Muscle of leg (tissue), 16 donors: ENCODE measurements at places on chromosomes 6 and 20.

DNA sequence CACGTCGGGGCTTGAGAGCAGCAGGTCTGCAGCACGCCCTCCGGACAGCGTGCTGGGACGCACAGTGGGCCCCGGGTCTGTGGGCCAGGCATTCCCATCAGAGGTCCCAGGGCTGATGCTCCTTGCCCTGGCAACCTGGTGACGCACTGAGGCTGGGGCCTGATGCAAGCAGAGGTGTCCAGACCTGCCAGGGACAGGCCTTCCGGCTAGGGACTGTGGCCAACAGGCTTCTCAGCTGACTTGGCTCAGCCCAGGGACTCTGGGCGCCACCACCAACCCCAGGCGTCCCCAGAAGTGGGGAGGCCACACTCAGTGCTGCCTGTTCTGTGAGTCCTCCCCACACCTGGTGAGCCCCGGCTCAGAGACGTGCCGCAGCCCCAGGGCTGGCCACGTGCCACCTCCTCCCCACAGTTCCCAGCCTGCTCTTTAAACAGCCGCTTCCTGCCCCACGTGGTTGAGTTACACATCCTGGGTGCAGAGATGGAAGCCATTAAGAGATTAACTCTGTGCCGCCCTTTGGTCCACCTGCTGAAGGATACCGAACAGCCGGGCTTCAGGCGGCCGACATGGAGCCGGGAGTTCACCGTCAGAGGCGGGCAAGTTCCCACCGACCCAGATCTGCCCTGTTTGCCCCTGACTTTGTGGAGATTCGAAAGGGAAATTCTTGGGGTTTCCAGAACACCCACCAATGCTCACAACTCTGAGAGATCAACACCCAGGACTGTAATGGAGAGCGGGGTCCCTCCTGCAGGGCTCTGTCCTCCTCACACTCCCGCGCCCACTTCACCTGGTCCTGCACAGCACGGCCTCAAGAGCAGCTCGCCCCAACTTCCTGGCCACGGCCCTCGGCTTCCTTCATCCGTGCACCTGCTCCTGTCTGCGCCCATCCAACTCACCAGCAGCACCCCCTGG lies 37.6 kb upstream of the ZBP1 start:
- no peak overlapping the region for H3K27ac ChIP-seq
- H3K4me1 ChIP-seq, result peaks cover 20% of the 10 kb centered on the region
- peak; percentile 25 for DNase-seq
- no peak overlapping the region for H3K4me3 ChIP-seq
- peaks cover 35% of the 10 kb centered on the region for H3K36me3 ChIP-seq
- no peaks in the 10 kb centered on the region for H3K27me3 ChIP-seq

DNA sequence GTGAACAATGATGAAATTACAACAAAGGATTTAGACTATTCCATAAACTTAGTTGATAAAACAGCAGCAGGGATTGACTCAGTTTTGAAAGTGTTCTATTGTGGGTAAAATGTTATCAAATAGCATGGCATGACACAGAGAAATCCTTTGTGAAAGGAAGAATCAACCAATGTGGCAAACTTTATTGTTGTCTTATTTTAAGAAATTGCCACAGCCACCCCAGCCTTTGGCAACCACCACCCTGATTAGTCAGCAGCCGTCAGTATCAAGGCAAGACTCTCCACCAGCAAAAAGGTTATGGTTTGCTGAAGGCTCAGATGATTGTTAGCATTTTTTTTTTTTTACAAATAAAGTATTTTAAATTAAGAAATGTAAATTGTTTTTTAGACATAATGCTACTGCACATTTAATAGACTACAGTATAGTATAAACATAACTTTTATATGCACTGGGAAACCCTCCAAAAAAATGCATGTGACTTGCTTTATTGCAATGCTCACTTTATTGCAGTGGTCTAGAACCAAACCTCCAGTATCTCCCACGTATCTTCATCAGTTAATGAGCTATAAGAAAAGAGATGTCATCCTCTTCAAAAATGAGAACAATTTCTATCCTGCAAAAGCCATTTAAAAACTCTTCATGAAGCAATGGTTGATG lies 162.7 kb downstream of the SOBP start:
- H3K4me1 ChIP-seq, result peaks cover 29% of the 10 kb centered on the region
- no peaks in the 10 kb centered on the region for H3K27me3 ChIP-seq
- H3K27ac ChIP-seq, result no peak overlapping the region
- no peak for DNase-seq

DNA sequence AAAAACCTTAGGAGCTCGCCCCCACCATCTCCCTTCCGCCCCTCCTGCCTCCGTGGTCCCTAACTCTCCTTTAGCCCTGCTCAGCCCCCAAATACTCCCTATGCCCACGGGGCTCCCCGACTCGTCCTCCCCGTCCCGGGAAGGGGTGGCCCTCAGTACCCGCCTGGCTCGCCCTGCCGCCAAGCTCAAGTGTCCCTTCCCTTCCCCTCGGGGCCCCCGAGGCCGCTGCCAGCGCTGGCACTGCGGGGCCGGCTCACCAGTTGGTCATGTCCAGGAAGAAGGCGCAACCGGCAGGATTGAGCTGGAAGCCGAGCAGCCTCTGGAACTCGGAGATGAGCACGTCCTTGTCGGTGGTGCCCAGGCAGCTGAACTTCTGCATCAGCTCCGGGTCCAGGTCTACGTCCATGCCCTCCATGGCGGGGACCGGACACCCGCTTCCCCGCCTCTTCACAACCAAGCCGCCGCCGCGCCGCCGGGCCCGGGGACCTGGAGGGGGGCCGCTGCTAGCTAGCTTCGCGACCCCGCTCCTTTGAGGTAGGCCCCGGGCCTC lies 303 bp downstream of the ILRUN start:
- peak overlapping the region; percentile 95 for H3K4me3 ChIP-seq
- no peaks in the 10 kb centered on the region for H3K27me3 ChIP-seq
- peak overlapping the region; percentile 85 for H3K27ac ChIP-seq
- H3K36me3 ChIP-seq, result no peaks in the 10 kb centered on the region
- H3K4me1 ChIP-seq, result peaks cover 17% of the 10 kb centered on the region
- DNase-seq, result peak; percentile 63

GRCh38 chr20:15059438-15059837 lies 722.0 kb upstream of the FLRT3 start:
- H3K4me3 ChIP-seq, result no peak overlapping the region
- H3K27me3 ChIP-seq, result no peaks in the 10 kb centered on the region
- DNase-seq, result peak; percentile 92
- H3K4me1 ChIP-seq, result peaks cover 4% of the 10 kb centered on the region
- H3K36me3 ChIP-seq, result no peaks in the 10 kb centered on the region
- H3K27ac ChIP-seq, result no peak overlapping the region

DNA sequence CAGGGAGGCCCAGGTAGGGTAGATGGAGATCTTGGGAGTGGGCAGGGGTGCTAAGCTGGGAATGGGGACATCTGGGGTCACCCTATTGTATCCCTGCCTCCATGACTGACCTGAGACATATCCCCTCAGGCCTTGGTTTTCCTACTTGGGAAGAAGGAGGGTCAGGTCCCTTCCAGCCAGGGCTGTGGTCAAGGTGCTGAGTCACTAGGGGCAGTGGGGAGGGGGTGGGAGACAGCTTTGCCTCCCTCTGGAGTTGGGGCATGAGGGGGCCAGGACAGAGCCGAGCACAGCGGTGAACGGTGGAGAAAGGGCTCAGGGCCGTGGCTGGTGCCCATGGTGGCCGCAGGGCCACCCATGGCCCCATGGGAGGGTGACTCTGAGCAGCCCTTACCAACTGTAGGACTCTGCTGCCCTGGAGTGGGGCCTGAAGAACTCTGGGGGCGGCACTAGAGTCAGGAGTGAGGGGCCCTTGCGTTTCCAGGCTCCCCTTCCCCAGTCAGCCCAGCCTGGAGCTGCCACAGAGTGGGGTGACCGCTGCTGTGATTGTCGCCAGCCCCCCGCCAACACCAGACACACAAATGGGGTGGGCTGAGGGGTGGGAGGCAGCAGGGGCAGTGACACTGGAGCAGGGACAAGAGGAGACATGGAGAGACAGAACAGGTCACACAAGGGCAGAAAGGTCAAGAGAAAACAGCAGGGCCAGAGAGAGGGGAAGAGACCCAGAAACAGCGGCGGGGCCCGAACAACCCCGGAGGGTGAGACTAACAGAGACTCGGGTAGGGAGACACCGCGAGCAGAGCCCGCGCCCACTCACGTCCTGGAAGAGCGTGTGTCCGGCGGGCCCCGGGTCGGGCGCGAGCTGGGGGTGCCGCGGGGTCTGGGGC lies 576 bp downstream of the NECAB3 start:
- peak overlapping the region; percentile 71 for H3K4me3 ChIP-seq
- H3K4me1 ChIP-seq, result peaks cover 67% of the 10 kb centered on the region
- peak overlapping the region; percentile 25 for H3K27ac ChIP-seq
- peaks cover 34% of the 10 kb centered on the region for H3K36me3 ChIP-seq
- H3K27me3 ChIP-seq, result no peaks in the 10 kb centered on the region

DNA sequence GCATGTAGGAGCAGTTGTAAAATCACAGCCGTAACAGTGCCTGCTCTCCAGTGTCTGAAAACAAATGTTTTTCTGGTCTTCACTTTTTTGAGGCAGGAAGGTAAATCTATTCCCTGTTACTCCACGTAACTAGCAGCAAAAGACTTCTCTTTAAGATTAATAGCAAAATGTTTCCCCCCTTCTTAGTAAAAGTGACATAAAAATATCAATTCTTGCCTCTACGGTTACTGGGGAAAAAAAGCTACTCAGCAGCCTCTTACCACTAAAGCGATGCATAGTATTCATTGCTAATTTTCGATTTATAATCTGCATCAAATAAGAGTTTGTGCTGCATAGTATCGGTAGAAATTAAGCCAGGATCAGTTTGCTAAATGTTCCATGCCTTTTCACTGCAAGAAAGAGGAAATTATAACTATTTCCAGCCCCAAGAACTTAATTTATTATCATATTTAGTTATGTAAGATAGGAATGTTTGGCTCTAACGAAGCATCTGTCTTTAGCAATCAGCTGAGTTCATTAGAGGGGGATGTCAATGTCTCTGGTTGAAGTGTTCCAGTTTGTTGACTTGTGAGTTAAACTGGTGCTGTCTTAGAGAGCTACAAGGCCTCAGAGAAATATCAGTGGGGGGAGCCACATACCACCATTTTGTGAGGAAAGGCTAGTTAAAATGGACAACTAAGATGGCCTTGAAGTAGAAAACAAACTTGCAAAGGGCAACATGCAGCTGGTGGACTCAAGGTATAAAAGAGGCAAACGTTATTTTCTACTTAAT lies 617 bp upstream of the TSPYL1 start:
- peaks cover 25% of the 10 kb centered on the region for H3K4me1 ChIP-seq
- H3K36me3 ChIP-seq, result peaks cover 9% of the 10 kb centered on the region
- peak; percentile 20 for DNase-seq

- no peaks in the 10 kb centered on the region for H3K27me3 ChIP-seq
- H3K4me1 ChIP-seq, result no peaks in the 10 kb centered on the region
- no peaks in the 10 kb centered on the region for H3K36me3 ChIP-seq
- DNase-seq, result no peak
- H3K27ac ChIP-seq, result no peak overlapping the region
- H3K4me3 ChIP-seq, result no peak overlapping the region
Measured at GRCh38 chr6:63066055-63066704, 145.1 kb upstream of the FKBP1C start.

DNA sequence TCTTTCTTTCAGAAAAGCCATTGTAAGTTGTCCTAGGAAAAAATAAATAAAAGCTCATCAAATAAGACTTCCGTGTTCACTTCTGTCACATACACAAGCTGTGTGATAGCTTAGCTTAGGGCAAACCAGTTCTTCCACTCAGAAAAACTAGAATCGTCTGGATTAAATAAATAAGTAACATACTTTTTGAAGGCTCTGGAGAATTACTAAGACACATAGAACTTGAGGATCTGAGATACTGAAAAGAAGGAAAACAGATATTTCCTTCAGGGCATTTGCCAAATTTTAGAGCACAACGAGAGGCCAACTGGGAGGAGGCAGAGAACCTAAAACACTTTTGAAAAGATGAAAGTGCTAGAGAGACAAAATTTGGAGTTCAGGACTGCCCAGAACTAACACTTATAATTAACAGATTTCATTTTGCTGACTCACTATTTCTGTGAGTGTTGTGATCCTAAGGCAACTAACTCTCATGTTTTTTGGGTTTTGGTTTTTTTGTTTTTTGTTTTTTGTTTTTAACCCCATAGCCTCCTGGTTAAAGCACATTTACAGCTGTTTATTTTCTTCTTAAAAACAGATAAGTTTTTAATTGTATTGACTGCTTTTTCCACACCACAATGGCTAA lies 38.7 kb upstream of the THEMIS start:
- no peaks in the 10 kb centered on the region for H3K4me1 ChIP-seq
- peak; percentile 38 for DNase-seq
- no peak overlapping the region for H3K4me3 ChIP-seq
- H3K27ac ChIP-seq, result no peak overlapping the region
- no peaks in the 10 kb centered on the region for H3K36me3 ChIP-seq

GRCh38 chr6:33497157-33497556 lies 42.8 kb downstream of the ZBTB9 start:
- H3K36me3 ChIP-seq, result no peaks in the 10 kb centered on the region
- H3K27ac ChIP-seq, result no peak overlapping the region
- H3K27me3 ChIP-seq, result no peaks in the 10 kb centered on the region
- no peaks in the 10 kb centered on the region for H3K4me1 ChIP-seq

DNA sequence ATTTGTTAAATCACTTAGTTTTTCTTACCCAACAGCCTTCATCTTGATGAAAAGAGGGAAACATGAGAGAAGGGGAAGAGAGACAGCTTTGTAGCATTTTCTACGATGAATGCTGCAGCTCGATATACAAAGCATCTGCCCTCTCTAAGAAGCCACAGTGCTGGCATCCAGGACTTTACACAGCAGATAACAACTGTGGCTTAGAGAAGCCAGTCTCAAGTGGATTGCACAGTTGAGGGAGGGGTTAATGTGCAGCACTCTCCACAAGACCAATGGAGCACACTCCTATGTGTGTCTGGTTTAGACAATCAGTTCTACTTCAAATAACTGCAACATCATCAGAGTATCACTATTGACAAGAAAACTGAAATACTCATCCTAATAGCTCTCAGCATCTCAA lies 5.8 kb downstream of the C6orf120 start:
- no peak for DNase-seq
- no peak overlapping the region for H3K4me3 ChIP-seq
- H3K27me3 ChIP-seq, result no peaks in the 10 kb centered on the region
- H3K27ac ChIP-seq, result no peak overlapping the region

- peaks cover 2% of the 10 kb centered on the region for H3K27me3 ChIP-seq
- peaks cover 7% of the 10 kb centered on the region for H3K4me1 ChIP-seq
- no peak overlapping the region for H3K4me3 ChIP-seq
- no peak for DNase-seq
- H3K36me3 ChIP-seq, result no peaks in the 10 kb centered on the region
- H3K27ac ChIP-seq, result no peak overlapping the region
Measured at GRCh38 chr6:14707971-14708465, 537.9 kb upstream of the JARID2 start.

DNA sequence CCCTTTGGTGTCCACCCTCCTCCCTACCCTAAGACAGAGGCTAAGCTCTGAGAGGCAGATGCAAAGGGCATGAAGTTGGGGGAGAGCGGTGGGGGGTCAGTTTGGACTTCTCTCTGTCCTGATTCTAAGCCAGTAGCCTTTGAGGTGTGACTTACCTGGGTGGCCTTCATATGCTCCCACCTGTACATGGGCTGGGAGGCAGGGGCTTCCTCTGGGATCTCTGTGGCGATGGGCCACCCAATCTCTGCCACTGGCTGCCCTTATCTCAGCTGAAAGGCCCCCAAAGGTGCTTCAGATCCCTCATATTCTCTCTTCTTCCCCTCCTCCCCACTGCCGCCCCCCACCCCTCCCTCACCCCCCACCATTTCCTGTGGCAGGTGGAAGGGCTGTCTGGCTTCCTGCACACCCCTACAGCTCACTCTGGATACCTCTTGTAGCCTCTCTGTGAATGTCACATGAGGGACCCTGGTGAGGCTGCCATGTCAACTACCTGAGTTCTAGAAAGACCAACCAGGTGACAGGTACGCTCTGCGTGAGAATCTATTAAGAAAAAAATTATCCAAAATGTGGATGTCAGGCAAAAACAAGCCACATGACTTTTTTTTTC lies 34.0 kb downstream of the PNLDC1 start:
- H3K4me1 ChIP-seq, result peaks cover 27% of the 10 kb centered on the region
- H3K4me3 ChIP-seq, result no peak overlapping the region
- DNase-seq, result no peak
- H3K27ac ChIP-seq, result no peak overlapping the region
- no peaks in the 10 kb centered on the region for H3K27me3 ChIP-seq
